Urinary bladder (tissue), 4 donors: ENCODE measurements at places on chromosomes 16 and 17. TPM values are rescaled to one million over a fixed set of nuclear protein-coding genes. Genes with fewer than 3 reads are reported as not detected.

Gene DNAAF8
- 1.3 TPM for total RNA-seq

Gene TEX14
- 0.11 TPM for total RNA-seq

Gene RNF227
- total RNA-seq, result 4.2 TPM

DNA sequence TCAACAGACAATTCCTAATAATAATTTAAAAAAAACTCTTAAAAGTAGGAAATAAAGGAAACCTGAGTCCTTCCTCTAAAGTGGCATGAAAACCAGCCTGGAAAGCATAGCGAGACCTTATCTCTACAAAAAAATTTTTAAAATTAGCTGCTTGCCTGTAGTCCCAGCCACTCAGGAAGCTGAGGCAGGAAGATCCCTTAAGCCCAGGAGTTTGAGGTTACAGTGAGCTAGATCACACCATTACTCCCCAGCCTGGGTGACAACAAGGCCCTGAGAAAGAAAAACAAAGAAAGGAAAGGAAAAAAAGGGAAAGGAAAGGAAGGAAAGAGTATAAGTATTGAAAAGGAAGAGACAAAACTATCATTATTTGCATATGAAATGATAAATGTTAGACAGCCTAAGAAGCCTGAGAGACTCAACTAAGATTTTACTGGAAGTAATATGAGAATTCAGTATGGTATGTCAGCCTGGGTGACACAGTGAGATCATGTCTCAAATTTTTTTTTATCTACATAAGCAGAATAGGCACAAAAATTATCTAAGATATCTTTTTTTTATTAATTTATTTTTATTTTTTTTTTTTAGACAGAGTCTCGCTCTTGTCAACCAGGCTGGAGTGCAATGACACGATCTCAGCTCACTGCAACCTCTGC is 113.0 kb downstream of the GOSR1 start:
- no peak for DNase-seq

DNA sequence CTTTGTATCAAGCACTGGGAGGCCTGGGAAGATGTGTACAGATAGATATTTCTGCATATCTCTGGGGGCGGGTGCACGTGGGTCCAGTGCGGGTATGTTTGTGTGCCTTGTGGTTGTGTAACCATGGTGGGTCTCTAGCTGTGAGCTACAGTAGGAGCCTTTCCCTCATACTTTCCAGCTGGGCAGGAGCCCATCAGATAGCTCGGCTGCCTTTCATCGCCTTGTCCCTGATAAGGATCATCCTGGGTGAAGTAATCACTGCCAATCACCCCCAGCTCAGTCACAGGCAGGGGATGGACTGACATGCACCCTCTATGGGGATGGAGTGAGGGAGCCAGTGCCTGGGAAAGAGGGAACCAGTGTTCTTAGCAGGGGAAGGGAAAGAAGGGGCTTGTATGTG is 3.2 kb upstream of the SCRN2 start:
- no peak for DNase-seq

- DNase-seq, result no peak
These were observed 6.9 kb upstream of the GSE1 start for GRCh38 chr16:85605912-85606841.

DNA sequence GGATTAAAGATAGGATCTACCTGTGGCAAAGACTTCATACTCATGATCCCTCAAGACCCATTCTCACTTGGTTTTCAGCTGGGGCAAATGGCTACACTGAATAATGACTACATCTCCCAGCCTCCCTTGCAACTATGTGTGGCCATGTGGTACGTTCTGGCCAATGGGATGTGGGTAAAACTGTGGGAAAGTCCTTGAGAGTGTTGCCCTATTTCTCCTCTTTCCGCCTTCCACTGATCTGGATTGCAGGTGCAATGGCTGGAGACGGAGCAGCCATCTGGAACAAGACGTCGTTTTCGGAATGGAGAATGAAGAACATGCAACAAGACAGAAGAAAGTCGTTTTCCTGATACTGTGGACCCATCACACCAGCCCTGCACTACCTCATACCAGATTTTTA is 48.5 kb downstream of the HAPSTR1 start:
- DNase-seq, result no peak
